ENCODE measurements at places on chromosomes 7 and 10. TPM values are rescaled to one million over a fixed set of nuclear protein-coding genes. Genes with fewer than 3 reads are reported as not detected.

The STK17A gene
- 30.7 TPM for total RNA-seq

- DNase-seq: no peak
Measured at GRCh38 chr10:71052076-71052660, 160.2 kb upstream of the UNC5B start.

- DNase-seq: no peak
Measured at GRCh38 chr10:32179836-32180235, 123.6 kb upstream of the KIF5B start.

DNA sequence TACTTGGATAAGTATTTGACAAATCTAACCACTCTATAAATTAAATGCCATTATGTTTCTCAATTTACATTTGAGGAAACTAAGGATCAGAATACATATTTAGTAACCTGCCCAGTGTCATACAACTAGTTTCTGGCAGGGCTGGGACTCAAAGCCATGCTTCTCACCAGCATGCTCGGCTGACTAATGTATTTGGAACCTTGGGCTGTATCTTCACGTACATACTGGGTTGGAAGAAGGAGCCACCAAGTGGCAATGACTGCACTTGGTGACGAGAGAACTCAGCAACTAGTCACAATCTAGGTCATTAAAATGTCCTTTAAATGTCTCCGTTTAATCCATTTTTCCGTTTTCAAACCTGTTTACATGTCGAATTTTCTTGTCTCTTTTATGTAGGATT lies 42.9 kb downstream of the CHRM2 start:
- no peak for DNase-seq

DNA sequence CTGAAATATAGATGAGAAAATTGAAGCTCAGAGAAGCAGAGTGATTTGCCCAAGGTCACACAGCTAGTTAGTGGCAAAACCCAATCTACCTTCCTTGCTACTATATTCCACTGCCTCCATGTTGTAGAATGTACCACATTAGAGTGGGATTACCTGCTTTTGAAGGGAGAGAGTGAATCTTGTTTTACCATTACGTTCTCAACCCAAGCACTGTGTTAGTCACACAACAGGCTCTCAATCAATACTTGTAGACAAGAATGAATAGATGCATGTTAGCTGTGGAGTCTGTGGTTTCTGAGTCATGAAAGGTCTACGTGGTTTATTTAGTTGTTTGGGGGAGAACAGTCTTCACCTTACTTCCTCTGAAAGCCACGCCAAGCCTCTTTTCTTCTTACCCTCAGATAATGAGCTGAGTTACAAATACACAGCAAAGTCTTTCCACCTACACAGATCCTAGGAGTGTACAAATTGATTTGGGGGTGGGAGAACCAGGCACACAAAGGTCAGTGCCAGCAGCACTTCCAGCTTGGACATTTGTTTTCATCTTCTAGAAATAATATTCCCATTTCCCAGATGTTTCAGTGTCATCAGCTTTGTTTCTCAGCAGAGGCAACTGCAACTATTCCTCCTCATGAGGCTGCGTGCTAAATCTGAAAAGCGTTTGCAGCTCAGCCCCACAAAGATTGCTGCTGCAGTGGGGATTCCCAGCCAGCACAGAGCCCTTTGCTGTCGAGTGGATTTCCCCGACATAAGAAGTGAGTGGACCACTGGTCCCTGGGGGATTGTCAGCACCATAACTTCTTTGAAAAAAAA lies 71.5 kb upstream of the ADO start:
- peak; percentile 58 for DNase-seq

The AEBP1 gene
- total RNA-seq: 78.4 TPM

DNA sequence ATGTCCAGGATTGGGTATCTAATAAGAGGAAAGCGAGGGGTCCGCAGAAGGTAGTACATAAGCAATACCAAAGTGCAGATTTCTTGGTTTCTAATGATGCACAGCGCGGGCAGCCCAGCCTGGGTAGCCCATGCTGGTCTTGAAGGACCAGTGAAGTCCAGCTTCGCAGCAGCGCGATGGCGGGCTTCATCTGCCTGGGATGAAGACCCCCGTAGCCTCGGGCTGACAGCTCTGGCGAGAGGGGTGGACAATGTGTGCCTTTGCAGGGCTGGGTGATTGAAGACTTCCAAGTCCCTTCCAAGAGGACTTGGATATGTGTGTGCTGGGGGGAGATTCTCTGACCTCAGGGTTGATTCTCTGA lies 2.2 kb downstream of the SORCS3 start:
- no peak for DNase-seq

DNA sequence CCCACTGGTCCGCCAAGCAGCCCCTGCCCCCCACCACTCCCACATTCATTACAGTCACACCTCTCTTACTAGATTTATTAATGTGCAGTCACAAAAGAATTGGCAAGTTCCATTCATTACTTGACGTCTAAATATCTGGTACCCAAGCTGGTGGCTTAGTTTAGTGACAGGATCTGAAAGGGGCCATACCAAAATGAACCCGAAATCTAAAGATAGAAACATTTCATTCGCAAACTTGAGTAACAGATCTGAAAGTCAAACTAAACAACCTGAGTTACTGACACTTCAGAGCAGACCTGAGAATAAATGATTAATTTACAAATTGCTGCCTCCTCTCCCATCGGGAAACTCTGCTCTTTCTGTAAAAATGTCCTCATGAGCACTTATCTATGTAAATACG lies 53.4 kb downstream of the TNS3 start:
- DNase-seq: no peak

- DNase-seq: no peak
Measured at GRCh38 chr10:124703778-124704427, 40.3 kb downstream of the FAM53B start.

DNA sequence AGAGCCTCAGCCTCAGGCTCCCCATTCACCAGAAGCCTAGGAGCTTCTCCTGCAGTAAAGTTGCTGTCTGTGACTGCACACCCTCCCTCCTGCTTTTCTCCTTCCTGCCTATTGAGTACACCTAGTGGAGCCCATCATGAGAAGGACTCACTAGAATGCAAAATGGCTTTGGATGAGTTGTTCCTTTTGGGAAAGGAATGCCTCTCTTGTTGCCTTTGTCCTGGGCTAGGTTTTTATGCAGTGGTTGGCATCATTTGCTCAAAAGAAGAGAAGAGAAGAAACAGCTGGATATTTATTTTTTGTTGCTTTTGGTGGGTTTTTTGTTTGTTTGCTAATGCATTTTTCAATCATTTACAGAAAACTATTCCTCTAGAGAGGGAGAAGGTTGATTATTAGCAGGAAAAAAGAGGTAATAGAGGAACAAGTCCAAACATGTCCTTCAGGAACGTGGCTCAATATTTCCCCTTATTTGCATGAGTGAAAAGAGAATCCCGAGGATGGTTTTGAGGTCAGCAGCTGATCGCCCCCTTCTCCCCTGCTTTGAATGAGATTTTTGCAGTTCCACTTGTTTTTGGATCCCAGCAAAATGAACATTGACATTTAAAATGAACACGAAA lies 369.9 kb upstream of the NRP1 start:
- DNase-seq: peak; percentile 66

- no peak for DNase-seq
Measured at GRCh38 chr10:28710202-28710886, 33.0 kb downstream of the BAMBI start.

DNA sequence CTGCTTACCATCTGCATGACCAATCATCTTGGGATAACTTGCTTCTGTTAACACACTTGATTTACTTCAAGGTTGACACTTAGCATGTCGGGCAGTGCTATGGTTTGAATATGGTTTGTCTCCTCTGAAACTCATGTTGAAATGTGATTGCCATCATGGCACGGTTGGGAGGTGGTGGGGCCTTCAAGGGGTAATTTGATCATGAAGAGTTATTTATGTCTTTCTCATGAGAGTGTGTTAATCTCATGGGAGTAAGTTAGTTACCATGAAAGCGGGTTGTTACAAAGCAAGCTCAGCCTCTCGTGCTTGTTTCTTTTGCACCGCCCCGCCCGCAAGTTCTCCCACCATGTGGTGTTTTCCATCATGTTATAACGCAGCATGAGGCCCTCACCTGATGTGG lies 163.6 kb downstream of the DOCK4 start:
- no peak for DNase-seq

The AFAP1L2 gene
- total RNA-seq: 14.2 TPM

DNA sequence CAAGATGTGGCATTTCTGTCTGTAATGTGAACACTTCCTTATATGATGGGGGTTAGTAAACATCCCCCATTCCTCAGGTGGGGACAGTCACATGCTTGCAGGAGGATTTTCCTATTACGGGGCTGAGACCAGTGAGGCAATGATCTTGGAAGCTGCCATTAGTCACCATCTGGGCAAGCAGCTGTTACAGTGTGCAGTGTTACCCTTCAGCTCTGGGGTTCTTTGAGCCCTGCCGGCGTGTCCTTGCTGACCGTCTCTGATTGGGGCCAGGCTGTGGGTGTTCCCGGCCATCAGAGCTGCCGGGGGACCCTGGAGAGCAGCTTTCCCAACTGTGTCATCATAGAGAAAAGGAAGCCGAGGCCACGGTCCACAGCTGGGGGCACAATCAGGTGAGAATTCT lies 126.8 kb upstream of the FAM20C start:
- no peak for DNase-seq

- DNase-seq: no peak
Measured at GRCh38 chr7:28029051-28029450, 151.5 kb downstream of the JAZF1 start.

DNA sequence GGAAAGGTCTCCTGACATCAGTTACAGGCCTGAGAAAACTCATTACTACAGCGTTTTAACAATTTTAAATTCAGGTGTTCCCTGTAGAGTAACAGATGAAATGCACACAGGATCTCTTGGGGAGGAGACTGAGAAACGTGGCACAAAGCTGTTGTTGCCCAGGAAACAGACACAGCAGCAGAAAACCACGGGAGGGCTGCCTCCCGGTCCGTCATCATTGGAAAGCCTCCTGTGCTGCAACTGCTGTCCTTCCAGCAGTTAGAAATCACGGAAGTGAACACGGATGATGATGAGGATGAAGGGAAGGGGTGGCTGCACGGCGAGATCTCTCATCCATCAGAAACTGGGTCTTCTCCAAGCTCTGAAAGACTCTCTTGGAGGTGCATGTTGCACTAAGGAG lies 94.6 kb upstream of the RNF32 start:
- no peak for DNase-seq

GRCh38 chr10:45410807-45411606 lies 37.0 kb downstream of the ALOX5 start:
- no peak for DNase-seq

- DNase-seq: no peak
Measured at GRCh38 chr7:90988996-90989765, 275.1 kb upstream of the FZD1 start.
